ENCODE measurements at places on chromosomes 12 and 14.

GRCh38 chr14:102859911-102860310 lies 62.6 kb upstream of the AMN start:
- no peak for DNase-seq

GRCh38 chr12:64666054-64666914 lies 56.0 kb downstream of the RASSF3 start:
- no peak for DNase-seq

DNA sequence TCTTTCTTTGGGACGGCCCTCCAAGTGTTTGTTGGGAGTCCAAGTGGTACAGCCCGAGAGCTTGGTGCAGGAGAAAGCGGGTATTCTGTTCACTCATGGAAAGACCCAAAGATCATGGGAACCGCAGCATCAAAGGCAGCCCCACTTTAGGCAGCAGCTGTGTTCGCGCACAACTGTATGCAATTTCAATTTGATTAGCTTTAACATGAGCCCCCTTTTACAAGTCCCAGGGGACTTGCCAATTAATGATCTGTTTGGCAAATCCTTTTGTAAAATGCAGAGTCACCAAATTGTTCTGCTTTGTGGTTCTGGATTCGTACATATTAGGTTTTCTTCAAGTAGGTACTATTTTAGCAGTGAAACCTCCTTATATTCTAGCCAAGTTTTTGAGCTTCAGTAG lies 217.7 kb downstream of the AACS start:
- no peak for DNase-seq

- no peak for DNase-seq
These were observed 351.2 kb downstream of the SLC6A15 start for GRCh38 chr12:84561351-84561750.

GRCh38 chr12:69131077-69131476 lies 108.3 kb upstream of the CPSF6 start:
- DNase-seq: no peak

GRCh38 chr12:75881920-75882319 lies 149.7 kb downstream of the PHLDA1 start:
- DNase-seq: no peak

GRCh38 chr12:103198499-103198898 lies 241.0 kb downstream of the ASCL1 start:
- DNase-seq: no peak

DNA sequence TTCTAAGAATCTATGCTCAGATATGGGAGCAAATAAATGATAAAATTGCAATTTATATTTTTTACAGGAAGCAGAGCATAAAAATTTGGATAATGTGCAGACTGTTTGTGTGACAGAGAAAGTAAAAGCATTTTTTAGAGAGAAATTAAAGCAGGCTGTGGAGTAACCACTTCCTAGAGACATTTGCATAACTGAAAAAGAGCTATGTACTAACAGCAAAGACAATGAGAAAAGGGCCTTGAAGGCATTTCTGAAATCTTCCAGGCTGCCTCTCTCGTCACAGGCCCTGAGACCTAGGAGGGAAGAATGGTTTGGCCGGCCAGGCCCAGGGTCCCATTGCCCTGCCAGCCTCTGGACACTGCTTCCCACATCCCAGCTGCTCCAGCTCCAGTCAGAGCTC lies 247.2 kb downstream of the ALX1 start:
- no peak for DNase-seq

- no peak for DNase-seq
These were observed 564.7 kb upstream of the FLRT2 start for GRCh38 chr14:84965279-84965678.

DNA sequence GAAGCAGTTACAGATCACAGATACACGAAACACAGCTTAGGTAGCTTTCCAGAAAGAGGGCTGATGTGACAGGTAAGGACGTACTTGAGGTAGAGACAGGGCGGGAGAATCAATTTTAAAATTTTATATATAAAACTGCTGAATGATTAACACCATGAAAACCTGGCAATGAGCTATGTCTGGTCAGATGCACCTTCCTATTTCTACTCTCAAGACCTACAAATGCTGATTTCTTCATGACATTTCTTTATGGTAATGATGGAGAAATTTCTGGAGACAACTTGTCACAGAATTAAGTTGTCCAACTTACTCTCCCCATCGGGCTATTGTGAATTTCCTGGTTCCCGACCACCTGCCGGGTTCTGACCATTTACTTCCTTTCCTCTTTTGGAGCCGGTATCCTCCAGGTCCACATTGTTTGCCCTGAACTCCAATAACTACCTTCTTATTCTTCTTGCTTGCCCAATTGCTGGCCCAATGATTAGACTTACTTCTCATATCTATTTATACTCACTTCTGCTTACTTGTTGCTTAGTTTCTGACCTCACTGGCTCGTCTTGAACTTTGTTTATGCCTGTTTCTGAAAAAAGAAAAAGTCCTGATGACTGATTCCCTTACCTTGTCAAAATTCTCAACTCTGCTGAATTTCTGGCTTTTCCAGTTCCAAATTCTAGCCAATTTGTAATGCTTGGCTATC lies 12.8 kb upstream of the ATP2B1 start:
- DNase-seq: no peak

- no peak for DNase-seq
These were observed 15.5 kb upstream of the FKBP4 start for GRCh38 chr12:2779281-2779680.

- no peak for DNase-seq
These were observed 24.7 kb downstream of the ISCA2 start for GRCh38 chr14:74518221-74518620.

DNA sequence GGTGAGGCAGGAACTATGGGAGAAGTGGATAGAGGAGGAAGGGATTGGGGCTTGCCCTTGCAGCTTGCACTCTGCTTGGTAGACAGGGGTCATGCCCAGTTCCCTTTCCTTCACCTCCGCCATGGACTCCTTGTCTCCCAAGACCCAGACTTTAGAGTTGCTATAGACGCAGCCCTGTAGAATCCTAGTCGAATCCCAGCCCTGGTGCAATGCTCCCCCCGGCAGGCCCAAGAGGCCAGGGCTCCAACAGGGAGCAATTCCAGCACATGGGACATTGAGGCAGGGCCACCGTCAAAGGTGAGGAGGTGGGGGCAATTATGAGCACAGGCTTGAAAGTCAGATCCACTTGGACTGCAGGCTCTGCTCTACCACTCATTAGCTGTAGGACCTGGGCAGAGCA lies 29.5 kb upstream of the BCDIN3D start:
- DNase-seq: no peak

GRCh38 chr12:100138048-100138802 lies 4.4 kb downstream of the BLTP3B start:
- peak; percentile 30 for DNase-seq

GRCh38 chr14:50070840-50071548 lies 45.4 kb downstream of the VCPKMT start:
- DNase-seq: no peak

DNA sequence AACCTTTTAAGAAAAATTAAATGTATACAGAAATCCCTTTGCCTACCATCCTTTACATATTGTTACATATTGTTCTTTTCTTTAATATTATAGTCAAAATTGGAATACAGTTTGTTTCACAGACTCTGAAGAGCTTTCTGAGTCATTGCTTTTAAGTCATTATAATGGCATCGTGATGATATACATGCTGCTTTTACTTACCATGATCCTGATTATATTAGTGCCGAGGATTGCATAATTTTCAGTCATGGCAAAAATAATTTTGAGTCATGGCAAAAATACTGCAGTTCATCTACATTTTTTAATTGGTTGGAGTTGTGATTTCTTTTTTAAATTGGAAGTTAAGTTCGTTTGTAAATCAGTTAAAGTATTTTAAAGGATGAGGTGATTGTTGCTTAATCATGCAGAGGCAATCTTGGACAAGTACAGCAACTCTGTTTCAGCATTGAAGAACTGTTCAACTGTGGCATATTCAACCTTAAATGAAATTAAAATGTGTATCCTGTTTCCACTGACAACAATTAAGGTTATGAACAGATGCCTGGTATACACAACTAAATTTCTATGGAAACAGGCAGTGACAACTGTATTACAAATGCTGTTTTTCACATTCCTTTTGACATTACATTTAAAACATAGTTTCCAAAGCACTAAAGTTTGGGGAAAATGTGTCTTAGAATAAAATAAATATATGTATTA lies 142.3 kb downstream of the PCNX1 start:
- peak; percentile 52 for DNase-seq

DNA sequence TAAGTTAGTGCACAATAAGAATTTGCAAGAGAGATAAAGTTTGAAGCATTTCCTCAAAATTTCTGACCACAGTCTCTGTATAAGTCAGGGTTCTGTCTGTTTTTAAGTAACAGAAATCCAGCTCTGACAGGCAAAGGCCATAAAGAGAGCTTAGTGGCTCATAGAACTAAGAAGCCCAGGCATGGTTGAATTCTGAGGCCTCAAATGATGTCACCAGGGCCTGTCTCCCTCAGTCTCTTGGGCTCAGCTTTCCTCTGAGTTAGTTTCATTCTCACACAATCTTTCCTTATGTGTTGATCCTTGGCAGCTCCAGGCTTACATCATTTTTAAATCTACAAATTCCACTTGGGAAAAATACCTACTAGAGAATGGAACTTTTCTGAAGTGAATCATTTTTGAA lies 173.4 kb upstream of the ATP2B1 start:
- peak; percentile 35 for DNase-seq

DNA sequence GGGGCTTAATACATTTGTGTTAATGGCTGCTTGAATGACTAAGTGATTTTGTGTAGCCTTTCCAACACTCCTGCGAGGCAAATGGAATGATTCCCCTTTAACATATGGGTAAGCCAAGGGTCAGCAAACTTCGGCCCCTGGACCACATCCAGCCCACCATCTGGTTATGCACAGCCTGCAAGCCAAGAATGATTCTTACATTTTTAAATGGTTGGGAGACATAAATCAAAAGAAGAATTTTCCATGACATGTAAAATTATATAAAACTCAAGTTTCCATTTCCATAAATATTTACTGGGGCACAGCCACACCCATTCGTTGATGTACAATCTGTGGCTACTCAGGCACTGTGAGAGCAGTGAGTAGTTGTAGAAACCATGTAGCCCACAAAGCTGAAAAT lies 9.0 kb downstream of the SLC8B1 start:
- DNase-seq: no peak

GRCh38 chr12:13032164-13032563 lies 12.0 kb upstream of the FAM234B start:
- DNase-seq: no peak

DNA sequence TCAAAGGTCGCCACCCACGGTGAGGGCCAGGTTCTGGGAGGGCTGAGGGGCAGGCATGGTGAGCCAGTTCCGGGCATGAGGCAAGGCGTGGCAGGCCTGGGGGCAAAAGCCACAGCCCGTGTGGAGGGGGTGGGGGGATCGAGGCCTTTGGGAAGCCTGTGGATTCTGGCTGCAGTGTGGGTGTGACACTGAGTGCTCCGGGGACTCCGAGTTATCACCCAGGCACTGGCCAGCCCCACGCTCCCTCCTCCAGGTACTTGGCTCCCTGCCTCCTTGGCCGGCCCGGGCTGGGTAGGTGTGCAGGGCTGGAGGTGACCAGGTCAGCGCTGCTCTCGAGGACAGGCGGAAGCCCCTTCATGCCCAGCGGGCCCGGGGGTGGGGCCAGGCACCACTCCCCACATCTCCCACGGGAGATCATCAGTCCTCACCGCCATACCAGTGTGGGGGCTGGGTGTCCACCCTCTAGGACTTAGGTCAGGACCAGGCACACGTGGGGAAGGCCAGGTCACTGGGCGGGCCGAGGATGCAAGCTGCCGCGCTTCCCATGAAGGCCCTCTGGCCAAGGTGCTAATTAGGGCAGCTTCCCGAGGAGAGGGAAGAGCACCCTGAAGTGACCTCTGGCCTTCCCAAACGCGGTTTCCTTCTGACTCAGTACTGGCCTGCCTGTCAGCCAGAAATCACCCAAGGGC lies 34.1 kb upstream of the TDRD9 start:
- no peak for DNase-seq

DNA sequence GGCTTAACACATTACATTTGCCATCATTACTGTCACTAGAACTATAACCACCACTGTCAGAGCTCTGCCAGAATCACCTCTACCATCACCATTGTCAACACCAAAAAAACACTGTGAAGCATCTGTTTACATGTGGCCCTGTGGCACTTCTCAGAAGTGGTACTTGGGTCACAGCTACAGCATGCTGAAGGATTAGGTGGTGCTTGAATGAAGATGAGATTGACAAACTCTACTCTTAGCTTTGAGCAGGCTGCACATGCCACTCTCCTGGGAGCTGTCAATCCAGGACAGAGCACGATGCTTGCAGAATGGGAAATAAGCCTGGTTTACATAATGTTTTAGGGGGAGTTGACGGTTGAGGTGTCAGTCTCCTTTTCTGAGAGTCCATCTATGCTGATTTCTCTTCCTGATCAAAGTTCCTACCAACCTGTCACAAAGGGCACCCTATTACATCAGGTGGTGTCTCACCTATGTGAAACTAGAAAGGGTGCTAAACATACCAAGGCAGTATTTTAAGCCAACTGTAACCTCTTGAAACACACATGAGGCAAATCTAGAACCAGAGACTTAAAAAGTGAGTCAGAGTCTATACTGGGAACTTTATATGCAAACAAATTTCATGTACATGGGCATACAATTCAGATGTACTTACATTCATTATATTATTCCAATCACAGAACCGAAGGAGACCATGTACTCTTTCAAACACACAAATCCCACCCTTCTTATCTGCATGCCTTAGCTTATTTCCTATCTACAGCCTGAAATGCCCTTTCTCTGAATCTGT lies 258.7 kb downstream of the EMP1 start:
- DNase-seq: no peak

DNA sequence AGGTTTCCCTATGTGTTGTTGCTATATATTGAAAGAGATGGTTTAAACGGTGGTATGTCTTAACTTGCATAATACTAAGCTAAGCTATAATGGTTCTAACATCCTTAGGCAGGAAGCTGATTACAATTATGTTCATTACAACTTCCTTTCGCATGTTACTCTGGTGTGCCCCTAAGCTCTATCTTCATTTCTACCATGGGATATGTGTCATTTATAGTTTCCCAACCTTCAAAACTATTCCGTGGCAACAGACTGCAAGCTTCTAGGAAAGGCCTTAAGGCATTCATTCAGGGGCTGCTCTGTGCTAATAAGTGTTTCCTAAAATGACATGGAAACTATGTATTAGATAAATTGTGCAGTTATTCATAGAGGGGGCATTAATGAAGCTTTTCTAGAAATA lies 294.6 kb downstream of the GXYLT1 start:
- DNase-seq: no peak

GRCh38 chr12:7061138-7061537 lies 620 bp downstream of the C1S start:
- DNase-seq: no peak

DNA sequence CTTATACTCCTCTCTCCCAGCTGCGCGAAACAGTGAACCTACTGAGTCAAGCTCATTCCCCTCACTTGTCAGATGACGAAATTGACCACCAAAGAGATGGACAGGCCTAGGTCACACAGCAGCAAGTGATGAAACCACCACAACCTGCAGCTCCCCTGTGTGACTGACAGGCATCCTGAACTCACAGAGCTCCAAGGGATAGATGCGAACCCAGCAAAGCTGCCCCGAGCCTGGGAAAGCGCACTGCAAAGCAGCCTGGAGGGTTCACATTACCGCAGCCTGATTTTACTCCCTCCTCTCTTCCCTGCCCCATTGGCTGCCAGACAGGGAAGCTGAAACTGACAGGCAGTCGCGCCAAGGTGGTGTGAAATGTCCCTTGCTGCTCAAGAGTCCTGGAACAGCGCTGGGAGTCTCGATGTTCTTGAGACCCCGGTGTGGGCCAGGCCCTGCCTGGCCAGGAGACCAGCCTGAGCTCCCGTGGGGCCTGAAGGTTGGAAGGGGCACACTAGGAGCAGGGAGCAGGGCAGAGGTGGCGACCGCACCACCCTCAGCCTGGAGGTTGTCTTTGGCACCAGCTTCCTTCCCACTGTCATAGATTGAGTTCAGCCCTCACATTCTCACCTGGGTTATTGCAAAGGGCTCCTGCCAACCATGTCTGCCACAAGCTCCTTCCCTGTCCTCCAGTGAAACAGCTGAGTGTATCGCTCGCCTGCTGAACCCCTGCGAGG lies 36.3 kb downstream of the SNRNP35 start:
- DNase-seq: no peak

All from cardiac muscle cell (in vitro differentiated cells and primary cell).